Right kidney (tissue), 9 donors: ENCODE measurements at places on chromosomes 2 and 18.

- DNase-seq: peak; percentile 28
Measured at GRCh38 chr2:159035790-159036411, 67.5 kb downstream of the TANC1 start.

DNA sequence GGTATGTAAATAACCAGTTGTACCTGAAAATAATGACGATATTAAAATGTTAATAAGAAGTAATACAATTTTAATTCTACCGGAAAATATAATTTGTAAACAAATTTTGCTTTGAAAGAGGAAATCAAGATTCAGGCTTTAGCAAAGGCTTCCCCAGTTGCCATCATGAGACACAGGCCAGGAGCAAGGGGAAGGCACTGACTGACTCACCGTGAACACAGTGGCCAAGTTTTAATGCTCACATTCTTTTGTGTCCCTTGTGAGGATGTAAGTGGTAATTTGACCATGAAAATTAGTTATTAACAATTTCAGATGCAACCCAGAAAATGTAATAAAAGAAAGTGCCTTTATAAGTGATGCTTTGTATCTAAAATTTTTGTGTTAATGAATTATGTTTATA, 164.1 kb downstream of the GREB1L start:
- no peak for DNase-seq

GRCh38 chr2:28659127-28659526, 92.5 kb upstream of the PPP1CB start:
- DNase-seq: no peak

DNA sequence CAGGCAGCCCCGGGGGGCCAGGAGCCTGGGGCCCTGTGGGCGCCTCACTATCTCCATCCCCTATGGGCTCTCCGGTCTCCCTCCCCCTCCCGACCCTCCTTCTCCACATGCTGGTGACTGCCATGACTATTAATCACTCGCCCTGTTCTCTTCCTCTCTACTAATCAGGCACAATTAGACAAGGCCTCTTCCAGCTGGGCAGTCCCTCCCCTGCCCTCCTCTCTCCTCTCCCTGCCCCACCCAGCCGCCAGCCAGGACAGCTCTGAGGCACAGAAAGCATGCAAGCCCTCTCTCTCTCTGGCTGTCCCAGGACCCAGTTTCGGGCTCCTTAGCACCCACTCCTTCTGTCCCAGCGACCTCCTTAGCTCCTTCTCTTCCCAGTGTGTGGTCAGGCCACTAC, 5.8 kb downstream of the ASIC4 start:
- DNase-seq: no peak

- DNase-seq: no peak
Measured at GRCh38 chr2:159989249-159989648, 73.2 kb downstream of the PLA2R1 start.

GRCh38 chr2:36889795-36890194, 76.5 kb downstream of the STRN start:
- no peak for DNase-seq

GRCh38 chr2:156333951-156334495, 1.5 kb upstream of the NR4A2 start:
- DNase-seq: peak; percentile 87

- peak; percentile 42 for DNase-seq
Measured at GRCh38 chr2:113219889-113220641, 46.3 kb downstream of the PSD4 start.

DNA sequence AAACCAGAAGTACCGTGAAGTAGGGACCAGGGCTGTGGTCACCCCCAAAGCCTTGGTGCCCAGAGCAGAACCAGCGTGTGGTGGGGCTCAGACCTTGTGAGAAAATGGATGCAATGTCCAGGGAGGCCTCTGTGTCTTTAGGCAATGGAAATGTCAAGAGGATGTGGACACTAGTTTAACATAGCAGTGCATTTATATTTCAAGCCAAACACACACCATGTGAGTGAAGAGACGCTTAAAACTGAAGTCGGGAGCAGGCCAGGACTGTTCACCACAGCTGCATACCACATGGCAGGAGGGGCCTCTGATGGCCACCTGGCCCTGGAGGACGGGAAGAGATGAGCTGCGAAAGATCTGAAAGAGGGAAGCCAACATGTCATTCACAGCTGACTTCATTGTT, 87.3 kb upstream of the LDLRAD4 start:
- DNase-seq: no peak

DNA sequence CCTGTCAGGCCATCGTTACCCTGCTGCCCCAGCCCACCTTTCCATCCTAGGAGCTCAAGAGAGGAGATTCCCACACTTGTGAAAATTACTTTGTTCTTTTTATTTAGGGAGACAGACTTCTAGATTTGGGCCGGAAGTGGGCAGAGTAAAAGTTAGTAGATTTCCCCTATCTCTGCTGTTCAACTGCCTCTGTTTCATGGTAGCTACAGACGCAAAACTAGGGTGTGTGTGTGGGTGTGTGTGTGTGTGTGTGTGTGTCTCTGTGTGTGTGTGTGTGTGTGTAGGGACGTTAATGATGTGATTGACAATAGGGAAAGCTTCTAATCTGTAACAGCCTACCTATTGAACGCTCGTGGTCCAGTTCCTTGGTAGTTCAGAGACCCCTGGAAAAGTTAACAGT, 438 bp downstream of the PSMA8 start:
- DNase-seq: no peak

GRCh38 chr18:51622702-51623101, 425.2 kb upstream of the MEX3C start:
- DNase-seq: peak; percentile 11

- no peak for DNase-seq
Measured at GRCh38 chr2:239318790-239319661, 81.8 kb downstream of the HDAC4 start.

DNA sequence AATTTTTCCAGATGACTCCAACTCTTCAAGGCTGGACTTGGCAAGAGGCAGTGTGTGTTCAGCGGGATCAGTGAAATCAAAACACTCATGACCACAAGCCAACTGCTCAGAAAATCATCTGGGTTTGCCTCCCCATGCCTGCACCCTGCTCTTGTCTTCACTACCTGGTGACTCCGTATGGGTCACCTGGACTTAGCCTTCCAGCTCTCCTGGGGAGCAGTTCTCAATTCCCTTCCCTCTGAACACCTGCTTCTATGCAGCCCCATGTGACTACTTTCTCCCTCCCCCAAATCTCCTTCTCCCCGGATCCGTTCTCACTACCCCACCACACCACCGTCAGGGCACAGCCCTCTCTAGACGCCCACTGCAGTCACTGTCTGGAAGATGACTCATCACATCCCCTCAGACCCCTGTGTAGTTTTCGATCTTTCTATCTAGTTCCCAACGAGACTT, 130.2 kb upstream of the ID2 start:
- DNase-seq: no peak

DNA sequence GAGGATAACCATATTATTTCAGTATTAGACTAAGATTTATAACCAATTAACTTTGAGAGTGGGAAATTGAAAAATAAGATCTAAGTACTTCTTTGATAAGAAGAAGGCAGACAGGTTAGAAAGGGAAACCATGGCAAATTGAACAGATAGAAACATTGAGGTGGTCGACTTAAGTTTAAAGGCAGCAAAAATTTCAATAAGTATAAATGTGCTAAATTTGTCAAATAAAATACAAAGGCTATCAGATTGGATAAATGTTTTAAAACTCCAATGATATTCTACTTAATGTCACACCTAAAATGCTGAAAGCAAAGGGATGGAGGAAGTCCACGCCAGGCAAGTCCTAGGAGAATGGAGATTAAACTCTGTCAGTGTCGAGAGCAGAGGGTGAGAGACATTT, 59.2 kb downstream of the TMEM18 start:
- no peak for DNase-seq

GRCh38 chr2:535222-535621, 142.0 kb downstream of the TMEM18 start:
- DNase-seq: no peak

GRCh38 chr2:26144031-26144430, 28.9 kb upstream of the GAREM2 start:
- no peak for DNase-seq

GRCh38 chr2:26173776-26174482, 1.0 kb downstream of the GAREM2 start:
- DNase-seq: no peak

- no peak for DNase-seq
Measured at GRCh38 chr2:198135481-198135934, 331.1 kb downstream of the PLCL1 start.

- no peak for DNase-seq
Measured at GRCh38 chr2:207238831-207239701, 73.3 kb upstream of the KLF7 start.

DNA sequence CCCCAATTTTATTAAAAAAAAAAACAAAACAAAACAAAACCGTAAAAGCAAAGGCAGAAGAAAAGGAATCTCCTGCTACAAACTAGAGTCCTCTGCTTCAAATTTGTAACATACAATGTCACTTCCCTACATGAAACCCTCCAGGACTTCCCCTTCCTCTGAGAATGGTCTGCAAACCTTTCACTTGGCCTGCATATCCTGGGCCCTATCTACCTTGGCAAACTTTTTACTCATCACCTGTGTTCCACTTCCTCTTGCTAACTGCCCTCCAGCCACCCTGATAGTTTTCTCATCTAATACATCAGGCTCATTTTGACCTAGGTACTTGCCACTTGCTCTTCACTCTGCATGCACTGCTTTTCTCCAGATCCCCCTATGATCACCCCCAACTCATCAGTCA, 255.5 kb downstream of the ETAA1 start:
- no peak for DNase-seq

DNA sequence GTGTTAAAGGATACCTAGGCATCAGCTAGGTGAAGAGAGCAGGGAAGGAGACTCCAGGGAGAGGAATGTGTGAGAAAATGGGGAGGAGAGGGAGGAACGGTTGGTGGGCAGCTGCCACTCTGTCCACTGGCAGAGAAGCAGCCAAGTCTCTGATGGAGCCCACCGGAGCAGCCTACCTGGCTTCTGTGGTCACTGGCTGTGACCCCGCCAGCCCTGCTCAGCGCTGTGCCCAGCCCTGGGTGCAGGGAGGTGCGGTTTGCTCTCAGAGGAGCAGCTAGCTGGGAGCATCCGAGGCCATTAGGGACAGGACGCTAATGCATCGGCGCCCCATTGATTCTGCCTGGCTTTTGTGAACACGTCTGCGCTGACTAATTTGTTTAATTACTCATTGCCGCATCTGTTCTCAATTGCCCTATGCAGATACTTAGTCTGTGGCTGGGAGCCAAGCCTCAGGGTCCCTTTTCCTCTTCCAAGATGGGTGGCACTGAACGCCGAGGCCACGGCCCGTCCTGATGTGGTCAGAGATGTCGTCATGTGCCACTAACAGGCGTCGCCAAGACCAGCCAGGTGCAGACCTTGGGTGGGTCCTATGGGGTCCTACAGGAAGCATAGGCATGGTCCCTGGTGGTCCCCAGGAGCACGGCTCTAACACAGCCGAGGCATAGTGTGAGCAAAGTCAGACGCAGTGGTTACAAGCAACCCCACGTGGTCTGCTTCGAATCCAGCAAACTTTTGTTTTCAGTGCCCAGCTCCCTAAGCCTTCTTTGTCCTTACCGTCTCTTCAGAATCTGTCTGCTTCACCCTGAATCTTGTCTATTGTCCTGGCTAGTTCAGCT, 82.0 kb downstream of the RRM2 start:
- DNase-seq: no peak

- DNase-seq: no peak
Measured at GRCh38 chr2:156064540-156064939, 268.0 kb downstream of the NR4A2 start.

- no peak for DNase-seq
Measured at GRCh38 chr18:23908827-23909226, 105.7 kb upstream of the TTC39C start.

GRCh38 chr2:76251342-76251741, 540.6 kb upstream of the GCFC2 start:
- DNase-seq: no peak

DNA sequence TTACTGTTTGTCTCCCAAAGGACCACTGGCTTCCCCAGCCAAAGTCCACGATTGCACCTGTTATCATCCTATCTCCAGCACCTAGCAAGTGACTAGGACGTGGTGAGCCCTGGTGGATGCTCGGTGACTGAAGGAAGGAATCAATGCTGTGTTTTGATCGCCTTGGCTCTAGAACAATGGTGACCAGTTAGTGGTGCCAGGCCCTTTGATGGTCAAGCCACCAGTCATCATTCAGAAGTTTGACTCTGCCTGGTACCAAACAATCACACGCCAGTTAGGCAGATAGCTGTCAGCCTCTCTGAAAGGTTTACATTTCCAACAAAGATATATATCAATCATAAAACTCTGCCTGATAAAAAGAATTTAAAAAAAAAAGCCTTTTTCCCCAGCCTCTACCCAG, 244.1 kb downstream of the SH3BP4 start:
- DNase-seq: no peak

DNA sequence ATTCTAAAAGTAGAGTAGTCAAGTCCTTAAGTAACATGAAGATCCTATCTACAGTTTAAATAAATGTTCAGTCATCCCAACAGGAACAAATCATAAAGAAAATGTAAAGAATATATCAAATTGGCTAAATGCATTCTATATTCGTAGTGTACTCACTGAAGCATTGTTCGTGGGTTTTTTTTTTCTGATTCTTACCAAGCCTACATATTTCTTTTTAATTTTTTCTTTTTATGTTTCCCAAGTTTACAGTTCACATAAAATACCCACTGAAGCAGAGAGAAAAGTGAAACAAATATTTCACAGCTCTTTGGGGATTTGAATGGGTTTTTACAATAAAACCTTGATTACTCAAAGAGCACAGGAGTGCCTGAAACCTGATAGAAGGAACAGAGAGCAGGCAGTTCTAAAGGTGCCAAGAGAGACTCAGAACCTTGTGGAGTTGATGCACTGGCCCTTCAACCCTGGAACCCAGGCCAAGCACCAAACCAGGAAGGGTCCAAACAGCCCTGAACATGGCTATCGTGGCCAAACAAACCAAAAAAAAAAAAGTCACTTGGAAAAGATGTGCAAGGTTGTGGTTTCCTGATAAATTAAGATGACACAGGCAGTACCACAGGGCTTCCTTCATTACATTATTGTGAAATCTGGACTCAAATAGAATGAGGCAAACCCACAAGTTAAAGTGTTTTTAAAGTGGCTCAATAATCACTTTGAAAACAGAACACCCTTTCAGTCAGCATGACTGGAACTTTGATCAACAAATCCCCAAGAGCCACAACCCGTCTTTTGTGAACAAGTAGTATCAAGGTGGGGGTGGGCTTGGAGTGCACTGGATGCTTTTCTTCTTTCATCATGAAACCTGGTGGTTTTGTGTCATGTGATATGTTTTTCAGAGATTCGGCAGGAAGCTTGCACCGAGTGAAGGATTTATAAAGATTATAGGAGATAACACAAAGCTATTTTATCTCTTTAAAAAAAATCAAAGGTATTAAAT, 245.0 kb upstream of the FN1 start:
- DNase-seq: no peak

GRCh38 chr2:96205888-96206287, 2.7 kb downstream of the STARD7 start:
- DNase-seq: no peak

GRCh38 chr18:11259469-11260150, 110.2 kb upstream of the PIEZO2 start:
- DNase-seq: no peak

- no peak for DNase-seq
Measured at GRCh38 chr18:79952996-79953559, 1.6 kb upstream of the SLC66A2 start.
